ENCODE measurements at places on chromosomes 4 and X.

GRCh38 chr4:3446631-3447320 lies 5.0 kb downstream of the HGFAC start:
- no peak for DNase-seq

GRCh38 chrX:63050225-63050624 lies 300.9 kb downstream of the SPIN4 start:
- DNase-seq = peak; percentile 66

DNA sequence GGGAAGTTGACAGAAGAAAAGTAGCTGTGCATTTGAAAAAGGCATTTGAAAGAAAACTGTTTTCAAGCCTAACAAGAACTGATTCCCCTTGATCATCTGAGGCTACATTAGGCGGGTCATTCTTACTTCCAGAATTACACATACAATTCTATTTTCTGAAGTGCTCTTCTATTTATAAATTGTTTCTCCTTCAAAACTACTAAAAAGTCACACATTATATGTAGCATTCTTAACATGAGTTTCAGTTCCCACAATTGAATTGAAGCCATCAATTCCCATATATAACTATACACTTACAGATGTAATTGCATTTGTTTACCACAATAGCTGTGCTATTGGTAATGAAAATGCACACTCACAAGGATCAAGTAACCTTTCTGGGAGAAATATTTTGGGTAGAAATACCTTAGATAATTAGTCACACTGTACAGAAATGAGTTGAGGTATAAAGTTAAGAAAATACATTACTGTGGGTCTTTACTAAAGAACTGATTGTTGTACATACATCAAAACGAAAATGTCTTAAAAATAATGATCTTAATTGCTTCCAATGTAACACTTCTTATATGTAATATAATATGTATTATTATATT lies 1688.0 kb upstream of the AGA start:
- DNase-seq = no peak

DNA sequence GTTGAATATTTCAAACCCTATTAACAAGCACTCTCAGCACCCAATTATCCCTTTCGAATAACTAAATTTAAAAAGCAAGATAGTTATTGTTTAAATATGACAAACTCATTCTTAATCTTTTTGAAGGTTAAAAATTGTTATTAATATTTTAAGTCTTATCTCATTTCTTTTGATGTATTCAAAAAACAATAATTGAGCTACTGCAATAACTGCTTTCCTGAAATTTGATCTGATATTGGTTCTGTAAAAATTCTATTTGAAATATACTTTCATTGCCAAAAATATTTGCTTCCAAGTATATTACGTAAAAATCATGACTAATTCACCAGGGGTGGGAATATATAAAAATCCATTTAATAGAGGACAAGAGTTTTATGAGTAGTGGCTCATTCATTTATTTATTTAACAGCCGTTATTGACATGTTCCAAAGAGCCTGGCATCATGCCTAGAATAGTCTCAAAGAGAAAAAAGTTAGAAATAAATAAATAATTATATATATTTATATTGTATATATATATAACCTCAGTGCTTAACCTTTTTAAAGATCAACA lies 34.4 kb downstream of the GLRA3 start:
- peak; percentile 75 for DNase-seq

GRCh38 chrX:72026341-72027023 lies 105.2 kb downstream of the RTL5 start:
- DNase-seq = no peak

DNA sequence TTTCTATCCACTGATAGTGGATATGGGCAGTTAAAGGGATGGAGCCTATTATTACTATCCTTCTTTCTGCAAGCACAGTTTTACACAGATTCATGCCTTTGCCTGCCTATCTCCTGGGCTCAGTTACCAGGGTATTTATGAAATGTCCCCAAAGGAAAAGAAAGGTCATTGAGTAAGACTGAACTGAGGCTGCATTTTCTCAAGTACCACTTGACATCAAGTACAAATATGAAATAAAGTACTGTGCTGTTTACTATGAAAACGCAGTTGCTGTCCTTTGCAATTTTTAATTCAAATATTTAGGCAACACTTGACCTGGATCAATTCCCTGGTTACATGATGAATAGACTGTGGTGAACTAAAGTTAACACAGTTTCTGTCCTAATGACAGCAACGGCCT lies 23.5 kb upstream of the SPANXN4 start:
- DNase-seq = peak; percentile 78

DNA sequence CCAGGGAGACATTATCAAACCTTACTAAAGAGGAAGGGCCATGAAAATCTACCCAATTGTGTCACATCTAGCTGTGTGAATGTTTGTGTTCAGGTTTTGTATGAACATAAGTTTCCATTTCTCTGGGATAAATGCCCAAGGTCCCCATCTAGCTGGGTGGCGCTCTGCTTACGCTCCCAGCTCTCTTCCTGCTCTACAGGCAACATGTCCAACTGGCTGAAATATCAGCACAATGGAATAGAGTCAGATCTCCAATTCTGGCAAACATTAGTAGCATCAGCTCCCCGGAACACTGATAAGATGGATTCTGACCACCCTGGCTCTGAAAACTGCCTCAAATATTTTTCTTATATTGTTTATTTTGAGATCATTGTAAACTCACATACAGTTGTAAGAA lies 74.8 kb downstream of the IRF2 start:
- DNase-seq = no peak

DNA sequence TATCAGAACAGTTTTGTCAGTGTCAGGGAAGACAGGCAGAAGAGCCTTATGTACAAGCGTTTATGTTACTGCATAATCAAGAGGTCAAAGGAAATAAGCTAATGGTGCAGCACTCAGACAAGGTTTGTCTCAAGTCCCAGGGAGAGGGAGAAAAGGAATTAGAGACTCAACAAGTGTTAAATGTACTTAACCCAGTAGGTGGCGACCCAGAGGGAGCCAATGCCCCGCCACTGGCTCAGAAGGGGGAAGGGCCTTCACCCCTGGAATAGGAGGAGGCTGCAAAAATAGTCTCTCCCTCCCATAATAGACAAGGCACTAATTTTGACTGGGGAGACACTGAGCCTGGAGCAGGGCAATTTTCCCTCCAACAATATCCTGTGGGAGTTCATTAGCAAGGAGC lies 14.1 kb upstream of the PAPSS1 start:
- DNase-seq = peak; percentile 12

DNA sequence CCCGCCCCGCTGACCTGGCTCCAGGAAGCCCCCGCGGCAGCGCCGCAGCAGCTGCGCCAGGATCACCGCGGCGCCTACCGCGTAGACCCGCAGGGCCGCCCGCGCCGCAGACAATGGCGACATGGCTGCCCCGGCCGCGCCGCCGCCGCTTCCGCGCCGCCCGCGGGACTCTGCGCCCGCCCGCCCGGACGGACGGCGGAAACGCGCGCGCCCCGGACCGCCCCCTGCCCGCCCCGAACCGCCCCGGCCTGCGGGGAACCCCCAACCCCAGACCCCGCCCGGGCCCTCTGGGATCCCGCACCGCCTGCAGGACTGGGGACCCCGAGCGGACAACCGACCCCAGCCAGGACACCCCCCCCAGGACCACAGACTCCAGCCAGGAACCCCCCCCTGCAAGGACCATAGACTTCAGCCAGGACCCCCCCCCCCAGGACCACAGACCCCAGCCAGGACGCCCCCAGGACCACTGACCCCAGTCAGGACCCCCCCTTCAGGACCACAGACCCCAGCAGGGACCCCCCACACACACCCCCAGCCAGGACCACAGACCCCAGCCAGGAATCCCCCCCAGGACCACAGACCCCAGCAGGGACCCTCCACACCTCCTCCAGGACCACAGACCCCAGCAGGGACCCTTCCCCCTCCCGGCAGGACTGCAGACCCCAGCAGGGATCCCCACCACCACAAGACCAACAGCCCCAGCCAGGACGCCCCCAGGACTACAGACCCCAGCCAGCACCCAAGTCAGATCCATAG lies at the start of the genes DHRSX and ZBED1:
Gene DHRSX, minus strand, starts transcription at position 174 of the 756 bp plus-strand sequence. Its CDS starts 51 bp downstream, at position 123.
Gene ZBED1, minus strand, starts transcription at position 174 of the 756 bp plus-strand sequence. CDS start 10,257 bp downstream, outside the sequence.
- no peak for DNase-seq

DNA sequence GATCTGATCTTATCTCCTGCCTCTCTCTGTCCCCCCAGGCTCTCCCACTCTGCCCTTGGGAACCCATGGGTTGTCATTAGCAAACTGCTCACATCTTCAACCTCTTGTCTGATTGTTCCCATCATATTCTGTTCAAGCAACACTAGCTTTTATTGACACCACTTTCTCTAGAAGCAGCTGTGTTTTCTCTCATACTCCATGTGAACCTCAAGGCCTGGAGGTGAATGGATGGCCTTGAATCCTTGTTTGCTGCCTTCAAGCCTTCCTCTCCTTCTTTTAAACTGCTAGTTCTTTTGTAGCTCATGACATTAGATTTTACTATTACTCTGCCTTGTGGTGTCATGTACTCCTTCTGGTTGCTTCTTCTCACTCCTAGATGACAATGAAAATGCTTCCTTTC lies 149.5 kb upstream of the WDFY3 start:
- DNase-seq = peak; percentile 4

GRCh38 chrX:136147976-136148375 lies 643 bp downstream of the FHL1 start:
- peak; percentile 6 for DNase-seq

GRCh38 chr4:55512077-55512476 lies 34.6 kb downstream of the CLOCK start:
- no peak for DNase-seq

DNA sequence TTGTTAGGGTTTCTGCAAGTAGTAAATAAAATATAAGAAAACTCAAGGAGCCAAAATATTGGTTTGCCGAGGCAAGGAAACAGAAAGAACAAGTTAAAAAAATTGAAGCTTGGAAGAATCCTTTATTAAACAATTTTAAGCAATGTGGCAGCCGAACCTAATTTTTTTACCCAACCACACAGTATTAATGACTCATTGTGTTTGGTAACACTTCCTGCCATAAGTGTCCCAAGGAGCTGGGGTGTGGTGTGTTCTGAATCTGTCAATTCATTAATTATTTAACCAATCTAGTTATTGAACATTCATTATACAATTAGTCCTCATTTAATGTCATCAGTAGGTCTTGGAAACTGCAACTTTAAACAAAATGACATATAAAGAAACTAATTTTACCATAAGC lies 19.3 kb upstream of the CPE start:
- DNase-seq = no peak

DNA sequence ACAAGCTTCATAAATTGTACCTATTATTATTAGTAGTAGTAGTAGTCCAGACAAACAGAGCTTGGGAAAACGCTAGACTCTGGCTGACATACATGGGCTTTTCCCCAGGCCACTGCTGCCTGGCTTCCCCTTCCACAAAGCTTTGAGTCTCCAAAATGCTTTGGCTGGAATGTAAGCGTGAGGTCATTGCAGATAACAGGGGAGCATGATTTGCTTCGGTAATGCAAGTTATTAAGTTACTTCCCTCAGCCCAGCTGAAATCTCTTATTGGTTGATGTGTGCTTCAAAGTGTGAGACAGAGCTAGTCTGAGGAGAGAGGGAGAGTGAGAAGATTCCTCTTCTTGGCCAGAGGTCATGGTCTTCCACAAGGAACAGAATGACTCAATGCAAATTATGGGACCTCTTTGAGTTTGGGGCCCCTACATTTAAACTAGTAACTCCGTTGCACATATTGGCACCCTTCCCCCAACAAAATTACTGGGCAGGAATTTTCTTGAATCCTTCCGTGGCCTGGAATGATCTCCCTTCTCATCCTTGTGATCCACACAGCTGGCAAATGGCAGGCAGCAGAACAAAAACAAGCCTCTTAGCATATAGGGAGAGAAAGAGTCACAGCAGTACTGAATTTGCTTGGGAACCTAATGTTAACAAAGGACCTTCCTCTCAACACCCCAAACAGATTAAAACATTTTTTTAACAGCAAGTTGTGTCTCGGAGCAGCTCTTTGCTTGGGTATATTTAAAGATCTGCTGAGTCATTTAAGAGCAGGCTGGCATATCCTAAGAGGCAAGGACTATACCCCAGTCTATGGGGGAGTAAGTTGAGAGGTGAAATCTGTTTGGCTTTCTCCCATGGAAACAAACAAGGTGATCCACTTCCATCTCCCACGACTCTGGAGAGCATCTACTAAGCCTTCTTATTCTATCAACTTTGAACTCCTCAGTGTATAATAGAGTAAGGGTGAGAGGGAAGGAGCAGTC lies 19.9 kb downstream of the AR start:
- DNase-seq = no peak

DNA sequence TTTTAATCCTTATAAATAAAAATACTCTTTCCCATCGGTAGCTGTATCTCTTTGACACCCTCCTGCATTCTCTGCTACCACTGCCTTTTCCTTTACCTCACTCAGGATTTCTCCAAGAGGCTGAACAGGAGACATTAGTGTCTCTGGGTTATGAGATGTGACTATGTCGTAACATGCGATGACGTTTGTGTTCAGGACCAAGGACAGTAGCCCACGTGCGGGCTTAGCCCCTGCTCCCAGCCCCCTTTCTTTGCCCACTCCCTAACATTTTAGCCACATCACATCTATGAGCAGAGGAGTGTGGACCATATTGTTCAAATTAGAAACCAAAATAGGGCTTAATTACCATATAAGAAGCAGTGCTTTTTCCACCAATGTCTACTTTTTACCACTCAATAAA lies 369.3 kb downstream of the FBXW7 start:
- no peak for DNase-seq

DNA sequence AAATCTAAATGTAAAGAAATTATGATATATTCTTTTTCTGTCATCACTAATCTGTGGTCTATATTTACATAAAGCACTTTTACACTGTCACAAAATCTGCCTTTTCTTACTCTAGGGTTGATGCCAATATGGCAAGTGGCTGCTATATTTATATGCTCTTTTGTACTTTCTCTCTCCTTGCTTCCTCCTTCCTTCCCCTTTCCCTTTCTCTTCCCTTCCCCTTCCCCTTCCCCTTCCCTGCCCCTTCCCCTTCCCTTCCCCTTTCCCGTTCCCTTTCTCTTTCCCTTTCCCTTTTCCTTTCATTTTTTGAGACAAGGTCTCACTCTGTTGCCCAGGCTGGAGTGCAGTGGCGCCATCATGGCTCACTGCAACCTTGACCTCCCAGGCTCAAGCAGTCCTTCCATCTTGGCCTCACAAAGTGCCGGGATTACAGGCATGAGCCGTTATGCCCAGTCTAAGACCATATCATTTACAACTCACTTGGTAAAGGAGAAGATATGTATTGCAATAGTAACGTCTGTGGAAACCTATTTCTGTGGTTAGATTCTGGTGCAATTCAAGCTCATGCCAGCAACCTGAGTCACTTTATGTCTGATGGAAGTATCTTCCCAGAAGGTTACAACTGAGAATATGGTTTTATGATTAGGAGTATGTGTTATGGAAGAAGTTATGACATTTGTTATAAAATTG lies 13.9 kb upstream of the PLAC8 start:
- DNase-seq = no peak

DNA sequence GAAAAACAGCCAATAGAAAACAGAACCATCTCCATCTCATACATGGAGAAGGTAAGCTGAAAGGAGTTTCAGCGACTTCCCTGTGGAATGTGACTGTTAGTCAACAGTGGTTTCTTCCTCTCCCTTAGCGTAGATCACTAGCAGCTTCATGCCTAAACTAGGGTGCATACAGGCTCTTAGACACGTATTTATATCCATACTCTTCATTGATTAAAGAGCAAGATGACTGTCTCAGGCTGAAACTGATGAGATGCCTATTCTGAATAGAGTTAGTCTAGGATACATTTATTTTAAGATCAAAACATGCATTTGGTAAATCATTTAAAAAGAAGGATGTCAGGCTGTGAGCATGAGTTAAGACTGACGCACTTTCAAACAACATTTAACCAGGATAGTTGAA lies 423.3 kb downstream of the ARHGAP24 start:
- no peak for DNase-seq

- DNase-seq = no peak
Observed at GRCh38 chr4:132195176-132195575, 953.9 kb upstream of the PCDH10 start.
